Progenitor cell of endocrine pancreas (in vitro differentiated cells): ENCODE measurements at places on chromosomes 3 and 15. TPM values are rescaled to one million over a fixed set of nuclear protein-coding genes. Genes with fewer than 3 reads are reported as not detected.

The ANKRD63 gene
- total RNA-seq = not detected in 2 replicates

The SLITRK3 gene
- not detected in 2 replicates for total RNA-seq

The SCAANT1 gene
- not detected in 2 replicates for total RNA-seq

The ARPP21 gene
- total RNA-seq = not detected in 2 replicates

The CFAP161 gene
- not detected in 2 replicates for total RNA-seq

The ZNF860 gene
- total RNA-seq = 2.1 and 2.2 TPM in 2 replicates

The ARPIN gene
- 19.6 and 20.4 TPM in 2 replicates for total RNA-seq

The FRMD5 gene
- 7.8 and 9.5 TPM in 2 replicates for total RNA-seq

The NEIL1 gene
- total RNA-seq = 79.2 and 84.4 TPM in 2 replicates

The GPR176 gene
- total RNA-seq = 1.0 and 1.1 TPM in 2 replicates

The KLHL6 gene
- 0.12 TPM in 1 of 2 replicates, not detected in the other for total RNA-seq

The PGBD4 gene
- total RNA-seq = 1.7 and 1.8 TPM in 2 replicates

The CCDC66 gene
- total RNA-seq = 46.4 and 52.7 TPM in 2 replicates

The IGF2BP2 gene
- total RNA-seq = 187 and 190 TPM in 2 replicates
